ENCODE measurements at places on chromosomes 7 and 10.
A peak's percentile ranks its signal among the peaks of the same experiment; 100 is the strongest.

- H3K4me3 ChIP-seq = peak overlapping the region; percentile 94
- H3K27me3 ChIP-seq = no peaks in the 10 kb centered on the region
- H3K4me1 ChIP-seq = peaks cover 45% of the 10 kb centered on the region
- H3K27ac ChIP-seq = peak overlapping the region; percentile 93
- DNase-seq = no peak
- peaks cover 18% of the 10 kb centered on the region for H3K36me3 ChIP-seq
Measured at GRCh38 chr7:150631084-150631826, 930 bp downstream of the GIMAP6 start.

DNA sequence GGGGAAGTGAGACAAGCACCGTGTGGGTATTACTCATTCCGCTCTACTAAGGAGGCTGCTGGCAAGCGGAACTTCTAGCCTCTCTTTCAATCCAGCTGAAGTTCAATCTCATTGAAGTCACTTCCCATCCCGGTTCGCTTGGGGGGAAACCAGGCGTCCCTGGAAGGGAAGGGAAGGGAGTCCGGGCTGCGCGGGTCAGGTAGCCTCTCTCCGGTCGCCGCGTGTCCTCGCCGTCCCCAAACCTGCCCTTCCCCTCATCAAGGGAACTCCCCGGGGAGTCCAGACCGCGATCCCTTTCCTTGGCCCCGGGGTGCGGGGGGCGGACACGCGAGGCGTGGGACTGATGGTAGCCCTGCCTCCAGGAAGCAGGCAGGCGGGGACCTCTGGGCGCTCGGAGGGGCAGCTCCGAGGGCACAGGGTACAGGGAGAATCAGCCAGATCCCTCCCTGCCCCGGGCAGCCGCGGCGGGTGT, 598 bp upstream of the ZEB1 start:
- H3K27ac ChIP-seq = peak overlapping the region; percentile 97
- peak; percentile 45 for DNase-seq
- H3K4me3 ChIP-seq = peak overlapping the region; percentile 99
- H3K27me3 ChIP-seq = no peaks in the 10 kb centered on the region

DNA sequence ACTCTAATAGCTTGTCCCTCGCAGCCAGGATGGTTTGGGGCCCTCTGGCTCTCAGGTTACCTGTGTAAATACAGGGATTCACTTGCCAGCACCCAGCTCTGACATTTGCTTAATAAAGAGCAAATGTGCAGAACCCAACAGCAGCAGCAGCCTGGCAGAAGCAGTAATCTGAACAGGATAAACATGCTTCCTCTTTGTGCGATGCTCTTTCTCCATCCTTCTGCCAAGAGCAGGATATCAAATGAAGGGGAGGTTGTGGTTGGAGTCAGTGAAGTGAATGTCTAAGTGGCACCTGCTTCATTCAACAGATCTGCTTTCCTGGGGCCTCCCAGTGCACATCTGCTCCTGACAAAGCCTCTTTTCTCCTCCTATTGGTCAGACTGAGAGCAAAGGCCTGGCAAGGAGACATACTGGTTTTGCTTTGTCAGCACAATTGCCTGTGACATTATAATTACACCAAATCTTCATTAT, 130.3 kb downstream of the NRF1 start:
- H3K4me1 ChIP-seq = peaks cover 8% of the 10 kb centered on the region
- no peaks in the 10 kb centered on the region for H3K27me3 ChIP-seq
- peaks cover 8% of the 10 kb centered on the region for H3K36me3 ChIP-seq
- no peak overlapping the region for H3K4me3 ChIP-seq
- no peak for DNase-seq
- no peak overlapping the region for H3K27ac ChIP-seq

DNA sequence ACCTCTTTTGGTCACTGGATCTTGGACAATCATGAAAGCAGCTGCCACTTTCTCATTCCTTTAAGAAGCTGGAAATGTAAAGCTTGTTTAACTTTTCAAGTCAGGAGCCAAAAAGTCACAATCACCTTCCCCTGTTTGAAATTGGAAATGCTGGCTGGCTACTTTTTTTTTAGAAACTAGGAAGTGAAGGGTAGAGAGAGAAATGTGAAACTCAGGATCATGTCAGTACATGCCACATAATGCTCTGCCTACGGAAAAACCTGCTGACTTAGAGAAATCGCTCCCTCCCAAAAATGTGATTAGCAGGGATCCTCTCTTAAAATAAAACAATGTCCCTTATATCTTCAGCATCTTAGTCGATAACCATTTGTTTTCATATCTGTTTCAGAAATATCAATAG, 188.4 kb upstream of the C7orf33 start:
- no peak overlapping the region for H3K27ac ChIP-seq
- no peak for DNase-seq
- peaks cover 60% of the 10 kb centered on the region for H3K27me3 ChIP-seq

DNA sequence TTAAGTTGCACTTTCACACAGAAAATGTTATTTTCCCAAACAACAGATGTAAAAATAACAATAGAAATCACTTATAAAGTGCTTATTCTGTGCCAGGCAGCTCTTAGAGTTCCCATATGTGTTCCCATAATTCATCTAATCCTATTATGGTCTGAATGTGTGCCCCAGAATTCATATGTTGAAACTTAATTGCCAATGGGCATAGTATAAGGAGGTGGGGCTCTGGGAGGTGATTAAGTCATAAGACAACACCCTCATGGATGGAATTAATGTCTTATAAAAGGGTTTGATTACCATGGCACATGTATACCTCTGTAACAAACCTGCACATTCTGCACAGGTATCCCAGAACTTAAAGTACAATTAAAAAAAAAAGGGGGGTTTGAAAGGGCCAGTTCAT, 92.7 kb downstream of the FZD1 start:
- H3K27me3 ChIP-seq = peaks cover 4% of the 10 kb centered on the region
- H3K4me1 ChIP-seq = no peaks in the 10 kb centered on the region
- H3K27ac ChIP-seq = no peak overlapping the region
- no peak for DNase-seq
- H3K4me3 ChIP-seq = no peak overlapping the region

DNA sequence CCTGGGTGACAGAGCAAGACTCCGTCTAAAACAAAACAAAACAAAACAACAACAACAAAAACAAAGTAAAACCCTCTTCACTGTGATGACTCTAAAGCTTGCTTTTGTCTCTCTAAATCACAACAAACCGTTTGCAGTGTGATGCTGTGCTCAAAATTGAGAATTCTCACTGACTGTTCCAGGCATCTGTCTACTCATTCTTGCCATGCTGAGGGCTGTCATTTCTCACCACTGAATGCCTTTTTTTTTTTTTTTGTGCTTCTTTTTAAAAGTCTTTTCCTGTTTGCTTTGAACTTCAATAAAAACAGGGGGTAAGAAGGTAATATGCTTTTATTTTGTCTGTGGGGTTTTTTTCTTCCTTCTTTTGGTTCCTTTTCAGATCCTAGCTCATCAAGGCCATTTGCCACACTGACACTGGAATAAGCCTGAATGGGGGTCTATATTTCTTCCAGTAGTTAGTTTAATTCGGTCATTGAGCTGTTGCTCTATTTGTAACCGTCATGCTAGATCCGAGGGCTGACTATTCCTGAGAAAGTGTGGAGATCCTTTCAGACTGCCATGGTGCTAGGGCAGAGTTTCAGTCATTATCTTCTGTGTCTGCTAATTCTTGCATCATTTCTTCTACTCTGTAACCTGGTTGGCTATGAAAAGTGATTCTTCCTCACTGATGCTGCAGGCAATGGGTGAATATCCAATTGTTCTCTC, 10.6 kb downstream of the FAS start:
- DNase-seq = no peak
- peak overlapping the region; percentile 90 for H3K4me3 ChIP-seq
- H3K36me3 ChIP-seq = peaks cover 4% of the 10 kb centered on the region
- H3K27me3 ChIP-seq = no peaks in the 10 kb centered on the region
- peak overlapping the region; percentile 99 for H3K27ac ChIP-seq
- H3K4me1 ChIP-seq = peaks cover 52% of the 10 kb centered on the region

GRCh38 chr7:124575176-124575575, 190.4 kb downstream of the GPR37 start:
- DNase-seq = no peak
- H3K4me3 ChIP-seq = no peak overlapping the region
- H3K27me3 ChIP-seq = no peaks in the 10 kb centered on the region
- H3K4me1 ChIP-seq = peaks cover 2% of the 10 kb centered on the region
- H3K27ac ChIP-seq = no peak overlapping the region

- DNase-seq = no peak
- H3K27ac ChIP-seq = no peak overlapping the region
Measured at GRCh38 chr7:33334349-33334748, 205.0 kb downstream of the BBS9 start.

DNA sequence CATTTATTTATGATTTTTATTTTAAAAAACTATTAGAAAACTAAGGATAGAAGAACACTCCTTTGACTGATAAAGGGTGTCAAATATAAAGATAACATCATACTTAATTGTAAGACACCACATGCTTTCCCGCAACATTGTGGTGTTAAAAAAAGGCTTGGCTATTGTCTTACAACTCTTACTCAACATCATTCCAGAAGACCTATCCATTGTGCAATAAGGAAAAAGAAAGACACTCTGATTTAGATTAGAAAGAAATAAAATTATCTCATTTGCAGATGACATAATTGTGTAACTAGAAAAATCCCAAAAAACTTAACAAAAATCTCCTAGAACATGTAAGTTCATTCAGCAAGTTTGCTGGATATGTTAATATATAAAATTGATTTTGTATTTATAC, 296.7 kb upstream of the GNAI1 start:
- no peaks in the 10 kb centered on the region for H3K36me3 ChIP-seq
- H3K4me3 ChIP-seq = no peak overlapping the region
- H3K4me1 ChIP-seq = no peaks in the 10 kb centered on the region
- DNase-seq = no peak
- no peaks in the 10 kb centered on the region for H3K27me3 ChIP-seq

DNA sequence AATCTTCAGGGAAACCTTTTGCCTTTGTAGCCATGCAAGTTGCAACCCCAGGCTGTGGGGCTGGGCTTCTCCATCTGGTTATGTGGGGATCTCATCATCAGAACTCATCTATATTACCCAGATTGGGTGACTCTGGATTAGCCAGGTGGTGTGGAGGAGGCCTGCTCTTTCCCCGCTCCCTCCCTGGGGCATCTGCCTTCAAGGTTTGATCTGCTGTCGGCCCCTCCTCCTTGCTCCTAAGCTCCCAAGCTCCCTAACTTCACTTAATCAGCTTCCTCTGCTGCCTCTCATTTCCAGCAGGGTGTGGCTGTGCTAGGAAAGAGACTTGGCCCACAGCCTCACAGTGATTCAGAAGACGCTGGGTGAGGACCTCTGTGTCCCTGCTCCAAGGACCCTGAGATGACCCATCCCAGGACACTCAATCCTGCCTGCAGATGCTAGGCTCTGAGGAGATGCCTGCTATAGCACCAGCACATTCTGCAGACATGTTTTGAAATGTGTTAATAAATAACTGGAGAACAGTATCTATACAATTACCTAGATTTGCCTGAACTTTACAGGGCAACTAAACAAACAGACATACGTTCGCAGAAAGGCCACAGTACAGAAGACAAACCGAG, 392.1 kb upstream of the PODXL start:
- peaks cover 50% of the 10 kb centered on the region for H3K27me3 ChIP-seq
- H3K4me1 ChIP-seq = no peaks in the 10 kb centered on the region
- H3K27ac ChIP-seq = no peak overlapping the region
- peaks cover 2% of the 10 kb centered on the region for H3K36me3 ChIP-seq

GRCh38 chr7:150451097-150451793, 815 bp downstream of the GIMAP8 start:
- DNase-seq = no peak
- H3K4me1 ChIP-seq = peaks cover 58% of the 10 kb centered on the region
- peak overlapping the region; percentile 100 for H3K27ac ChIP-seq
- H3K4me3 ChIP-seq = peak overlapping the region; percentile 100

GRCh38 chr7:64045301-64046040, at the start of gene ZNF727:
TSS of gene ZNF727 (plus strand) at chr7:64045434. CDS start at chr7:64045622, 188 bp downstream.
- H3K36me3 ChIP-seq = peaks cover 2% of the 10 kb centered on the region
- no peak for DNase-seq
- no peak within 1 kb of the TSS for H3K27ac ChIP-seq
- peak within 1 kb of the TSS; percentile 54 for H3K4me3 ChIP-seq
- no peaks in the 10 kb centered on the region for H3K27me3 ChIP-seq

GRCh38 chr10:86207226-86207625, 159.4 kb downstream of the GRID1 start:
- H3K4me1 ChIP-seq = no peaks in the 10 kb centered on the region
- H3K36me3 ChIP-seq = no peaks in the 10 kb centered on the region
- H3K27me3 ChIP-seq = peaks cover 8% of the 10 kb centered on the region
- H3K27ac ChIP-seq = no peak overlapping the region

- H3K36me3 ChIP-seq = peaks cover 4% of the 10 kb centered on the region
- no peak overlapping the region for H3K27ac ChIP-seq
- H3K4me1 ChIP-seq = peaks cover 2% of the 10 kb centered on the region
- H3K4me3 ChIP-seq = no peak overlapping the region
- peaks cover 33% of the 10 kb centered on the region for H3K27me3 ChIP-seq
Measured at GRCh38 chr10:26323219-26323618, 106.6 kb downstream of the GAD2 start.

GRCh38 chr10:133236401-133237240, 1.0 kb upstream of the VENTX start:
- no peak for DNase-seq
- peaks cover 18% of the 10 kb centered on the region for H3K4me1 ChIP-seq
- no peak overlapping the region for H3K27ac ChIP-seq
- peaks cover 52% of the 10 kb centered on the region for H3K27me3 ChIP-seq

DNA sequence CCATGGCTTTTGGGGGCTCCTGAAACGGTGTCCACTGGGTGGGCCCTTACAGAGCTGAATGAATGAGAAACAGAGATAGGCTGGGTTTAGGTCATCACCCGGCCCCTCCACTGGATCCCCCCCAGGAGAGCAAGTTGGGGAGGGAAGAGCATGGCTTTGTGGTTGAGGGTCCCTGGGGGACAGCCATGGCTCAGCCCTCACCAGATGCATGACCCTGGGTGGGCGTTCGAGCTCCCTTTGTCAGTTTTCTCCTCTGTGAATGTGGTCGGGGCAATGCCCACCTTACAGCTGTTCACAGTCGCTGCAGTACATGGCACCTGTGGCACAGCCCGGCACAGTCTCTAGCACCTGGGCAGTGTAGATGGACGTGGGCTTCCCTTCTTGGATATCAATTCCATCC, 40.6 kb upstream of the CXCL12 start:
- H3K4me3 ChIP-seq = no peak overlapping the region
- no peaks in the 10 kb centered on the region for H3K4me1 ChIP-seq
- peaks cover 8% of the 10 kb centered on the region for H3K27me3 ChIP-seq
- DNase-seq = no peak
- no peak overlapping the region for H3K27ac ChIP-seq
- H3K36me3 ChIP-seq = no peaks in the 10 kb centered on the region

- no peak overlapping the region for H3K4me3 ChIP-seq
- no peak overlapping the region for H3K27ac ChIP-seq
- no peaks in the 10 kb centered on the region for H3K36me3 ChIP-seq
- H3K4me1 ChIP-seq = no peaks in the 10 kb centered on the region
- DNase-seq = no peak
- peaks cover 59% of the 10 kb centered on the region for H3K27me3 ChIP-seq
Measured at GRCh38 chr7:25844102-25844870, 307.7 kb upstream of the NFE2L3 start.

- no peak for DNase-seq
- H3K27me3 ChIP-seq = peaks cover 21% of the 10 kb centered on the region
- H3K4me1 ChIP-seq = no peaks in the 10 kb centered on the region
- no peak overlapping the region for H3K4me3 ChIP-seq
- H3K36me3 ChIP-seq = no peaks in the 10 kb centered on the region
- H3K27ac ChIP-seq = no peak overlapping the region
Measured at GRCh38 chr10:131436458-131436857, 124.9 kb upstream of the TCERG1L start.

GRCh38 chr7:143015926-143016490, 10.9 kb downstream of the OR9A2 start:
- no peak overlapping the region for H3K27ac ChIP-seq
- peaks cover 45% of the 10 kb centered on the region for H3K27me3 ChIP-seq
- no peak overlapping the region for H3K4me3 ChIP-seq
- peaks cover 2% of the 10 kb centered on the region for H3K4me1 ChIP-seq
- no peaks in the 10 kb centered on the region for H3K36me3 ChIP-seq

- peaks cover 6% of the 10 kb centered on the region for H3K4me1 ChIP-seq
- no peak overlapping the region for H3K4me3 ChIP-seq
- DNase-seq = no peak
- H3K36me3 ChIP-seq = no peaks in the 10 kb centered on the region
Measured at GRCh38 chr7:155570171-155570958, 24.0 kb upstream of the CNPY1 start.
